Kidney epithelial cell (primary cell): ENCODE measurements at places on chromosomes 6 and 20.

DNA sequence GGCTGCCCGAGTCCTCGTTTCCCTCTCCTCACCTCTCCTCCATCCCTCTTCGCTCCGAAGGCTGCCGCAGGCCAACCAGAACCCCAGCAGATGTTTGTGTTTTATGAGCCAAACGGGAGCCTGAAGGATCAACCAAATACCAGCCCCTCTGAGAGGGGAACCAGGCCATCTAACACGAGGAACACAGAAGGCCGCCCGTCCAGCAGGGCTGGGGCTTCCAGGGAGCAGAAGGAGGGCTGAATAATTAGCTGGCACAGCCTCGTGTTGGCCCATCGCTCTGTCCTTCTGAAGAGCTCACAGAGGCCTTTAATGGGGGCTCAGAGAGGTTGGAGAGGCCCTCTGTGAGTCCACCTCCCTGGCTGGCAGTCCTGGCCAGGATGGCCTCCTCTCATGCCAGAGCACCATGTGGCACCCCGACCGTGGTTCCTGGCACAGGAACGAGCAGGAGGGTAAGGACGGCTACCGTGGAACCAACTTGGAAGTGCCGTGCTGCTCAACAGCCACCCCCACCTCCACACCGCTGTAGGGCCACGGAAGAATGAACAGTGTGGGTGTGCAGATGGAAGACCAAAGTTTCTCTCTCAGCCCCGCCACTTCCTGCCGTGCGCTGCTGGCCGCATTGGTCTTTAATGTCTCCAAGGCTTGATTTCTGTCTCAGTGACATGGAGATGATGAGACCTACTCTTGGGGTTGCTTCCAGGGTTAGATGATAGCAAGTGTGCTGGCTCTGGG lies 155.2 kb downstream of the SCML4 start:
- no peak for DNase-seq

GRCh38 chr6:159151266-159151855 lies 17.8 kb upstream of the FNDC1 start:
- DNase-seq: no peak

- no peak for DNase-seq
These were observed 28.9 kb upstream of the RALGAPA2 start for GRCh38 chr20:20741087-20742045.

GRCh38 chr20:33796263-33796906 lies 14.8 kb upstream of the CHMP4B start:
- DNase-seq: no peak

DNA sequence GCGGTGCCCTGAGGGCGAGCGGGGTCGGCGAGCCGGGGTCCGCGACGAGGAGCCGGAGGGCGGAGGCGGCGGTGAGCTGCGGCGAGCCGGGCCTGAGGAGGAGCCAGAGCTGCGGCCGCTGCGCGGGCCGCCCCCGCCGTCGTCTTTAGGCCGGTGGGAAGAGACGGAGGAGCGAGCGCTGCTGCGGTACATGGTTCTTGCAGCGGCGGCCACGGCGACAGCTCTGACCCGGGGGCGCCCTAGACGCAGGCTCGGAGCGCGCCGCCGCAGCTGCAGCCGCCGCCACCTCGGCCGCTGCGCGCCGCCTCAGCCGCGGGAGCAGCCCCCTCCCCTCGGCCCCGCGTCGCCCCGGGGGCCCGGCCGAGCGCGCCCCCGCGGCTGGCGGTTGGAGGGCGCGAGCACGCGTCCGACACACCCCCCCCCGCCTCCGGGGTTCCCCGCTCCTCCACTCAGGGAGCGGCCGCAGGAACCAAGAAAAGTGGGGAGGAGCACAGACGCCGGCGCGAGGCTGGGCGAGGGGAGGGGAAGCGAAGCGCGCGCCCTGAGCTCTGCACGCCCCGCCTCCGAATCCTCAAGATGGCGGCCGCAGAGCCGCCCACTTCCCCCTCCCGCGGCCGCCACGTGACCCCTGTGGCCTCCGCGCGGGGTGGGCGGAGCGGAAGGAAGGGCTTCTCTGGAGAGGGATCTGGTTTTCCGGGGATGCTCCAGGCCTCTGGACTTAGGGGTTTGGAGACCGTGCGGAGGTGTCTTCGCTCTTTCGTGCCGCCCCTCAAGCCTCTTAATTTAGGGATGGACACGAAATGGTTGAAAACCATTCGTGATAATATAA lies at the start of gene ZNF318:
TSS of gene ZNF318 (minus strand) at position 474 of the 829 bp plus-strand sequence. CDS start at position 192, 282 bp downstream.
- DNase-seq: peak; percentile 77

GRCh38 chr6:37115236-37115895 lies 54.6 kb upstream of the PIM1 start:
- no peak for DNase-seq

DNA sequence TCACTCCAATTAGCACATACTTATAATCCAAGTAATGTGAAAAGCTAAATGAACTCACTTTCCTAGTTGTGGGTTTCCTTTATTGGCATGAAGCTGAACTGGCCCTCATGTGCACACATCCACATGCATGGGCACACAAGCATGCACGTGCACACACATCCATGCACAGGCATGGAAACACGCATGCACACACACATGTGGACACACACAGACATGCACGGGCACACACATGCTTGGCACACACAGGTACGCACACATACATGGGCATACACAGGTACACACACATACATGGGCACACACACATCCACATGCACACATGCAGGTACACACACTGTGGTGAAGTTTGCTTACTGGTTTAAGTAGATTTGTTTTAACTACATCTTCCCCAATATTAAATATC lies 23.8 kb downstream of the SYNDIG1 start:
- DNase-seq: no peak

- no peak for DNase-seq
These were observed 312.7 kb upstream of the JARID2 start for GRCh38 chr6:14933183-14933544.

DNA sequence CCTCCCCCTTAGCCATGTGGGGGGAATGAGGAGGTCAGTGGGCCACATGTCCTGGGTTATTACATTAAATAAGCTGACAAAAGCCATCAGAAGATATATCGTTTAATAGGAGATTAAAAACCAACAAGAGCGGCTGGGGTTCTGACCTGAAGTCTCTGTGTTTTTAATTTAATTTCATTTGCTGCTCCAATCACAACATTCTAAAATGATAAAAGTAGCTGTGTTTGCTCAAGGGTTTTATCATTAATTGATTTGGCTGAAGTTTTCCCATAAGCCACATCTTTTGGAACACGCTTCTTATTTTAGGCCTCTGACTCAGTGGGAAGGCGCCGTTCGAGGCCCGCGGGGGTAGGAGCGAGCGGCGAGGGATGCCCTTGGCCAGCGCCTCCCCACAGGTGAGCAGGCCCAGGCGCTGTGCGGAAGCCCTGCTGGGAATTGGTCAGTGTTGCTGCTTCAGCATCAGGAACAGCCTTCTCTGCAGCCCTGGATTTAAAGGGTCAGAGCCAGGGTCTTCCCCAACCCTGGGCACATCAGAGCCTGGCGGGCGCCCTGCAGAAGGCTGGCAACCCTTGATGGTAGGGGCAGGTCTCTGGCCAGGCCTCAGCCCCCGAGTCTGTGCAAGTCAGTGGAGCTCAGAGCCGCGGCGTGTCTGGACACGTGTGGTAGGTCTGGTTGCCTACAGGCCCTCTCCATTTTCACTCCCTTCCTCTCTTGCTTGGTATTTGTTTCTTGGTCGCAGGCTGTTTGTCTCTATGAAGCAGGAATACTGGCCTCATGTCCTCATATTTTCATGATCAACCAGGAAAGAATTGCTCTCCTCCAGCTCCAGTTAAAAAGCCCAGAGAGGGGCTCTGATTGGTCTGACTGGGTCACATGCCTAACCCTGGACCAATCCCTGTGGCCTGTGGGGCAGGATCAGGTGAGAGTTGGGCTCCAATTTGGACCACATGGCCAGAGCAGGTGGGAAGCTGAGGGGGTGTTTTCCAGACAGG lies 30.9 kb upstream of the MLN start:
- DNase-seq: no peak

GRCh38 chr6:148854992-148855391 lies 108.2 kb downstream of the UST start:
- no peak for DNase-seq

DNA sequence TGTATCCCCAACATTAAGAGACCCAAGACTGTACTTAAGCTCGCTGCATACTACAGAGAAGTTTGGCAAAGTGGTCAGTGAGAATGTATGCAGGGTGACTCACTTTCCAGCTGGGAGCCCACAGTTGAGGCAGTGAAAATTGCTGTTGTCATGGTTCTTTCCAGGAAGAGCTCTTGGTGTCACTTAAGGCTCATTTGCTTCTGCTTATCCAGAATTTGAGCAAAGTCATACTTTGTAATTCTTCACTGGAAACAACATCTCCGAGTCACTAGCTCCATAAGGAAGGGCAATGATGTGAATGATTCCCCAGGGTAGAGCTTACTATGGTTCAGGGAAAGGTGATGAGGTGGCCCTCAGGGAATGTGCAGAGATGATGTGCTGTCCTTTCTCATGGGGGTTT lies 65.4 kb upstream of the FBXL4 start:
- peak; percentile 94 for DNase-seq

GRCh38 chr6:8525370-8525769 lies 90.0 kb upstream of the SLC35B3 start:
- no peak for DNase-seq
